ENCODE measurements at places on chromosomes 11 and 22.

DNA sequence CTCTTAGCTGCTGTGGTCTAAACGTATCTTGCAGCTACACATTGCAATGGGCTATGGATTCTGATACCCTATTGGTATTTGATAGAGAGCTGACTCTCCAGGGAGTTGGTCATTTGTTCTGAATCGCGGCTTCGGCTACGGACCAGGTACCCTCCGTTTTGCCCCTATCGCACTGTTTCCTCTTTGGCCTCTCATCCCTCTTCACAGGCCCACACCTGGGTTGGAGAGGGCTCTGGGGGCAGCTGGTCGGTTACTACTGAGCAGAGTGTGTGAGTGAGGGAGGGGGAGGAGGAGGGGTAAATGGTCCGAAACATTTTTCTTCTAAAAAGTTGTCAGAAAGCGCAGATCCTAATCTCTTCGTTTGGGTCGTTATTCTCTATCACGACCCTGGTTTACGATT is 48.8 kb upstream of the HSD17B12 start:
- DNase-seq = no peak

GRCh38 chr11:60485987-60486386 is 6.6 kb upstream of the MS4A12 start:
- peak; percentile 52 for DNase-seq

- DNase-seq = no peak
Measured at GRCh38 chr22:49094151-49094550, 733.5 kb downstream of the BRD1 start.

GRCh38 chr22:45686836-45687235 is 15.2 kb downstream of the ATXN10 start:
- no peak for DNase-seq

- no peak for DNase-seq
Measured at GRCh38 chr11:6650980-6651379, 4.6 kb downstream of the DCHS1 start.

- no peak for DNase-seq
Measured at GRCh38 chr11:11701070-11701469, 79.3 kb upstream of the GALNT18 start.

DNA sequence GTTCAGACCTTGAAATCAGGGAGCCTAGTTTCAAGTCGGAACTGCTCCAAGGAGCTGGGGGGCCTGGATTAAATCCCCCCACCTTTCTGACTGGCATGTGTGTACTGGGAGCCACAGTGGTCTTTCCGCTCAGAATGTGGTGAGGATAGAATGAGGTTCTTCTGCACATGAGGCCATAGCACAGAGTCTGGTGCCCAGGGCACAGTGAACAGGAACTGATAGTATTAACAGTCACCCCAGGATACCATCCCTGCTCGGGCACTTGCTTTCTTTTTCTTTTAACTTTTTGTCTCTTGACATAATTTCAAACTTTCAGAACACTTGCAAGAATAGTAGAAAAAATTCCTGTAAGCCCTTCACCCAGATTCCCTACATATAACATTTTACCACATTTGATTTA is 28.8 kb downstream of the LMO1 start:
- no peak for DNase-seq
